ENCODE measurements at places on chromosomes 3 and 15. TPM values are rescaled to one million over a fixed set of nuclear protein-coding genes. Genes with fewer than 3 reads are reported as not detected.
A peak's percentile ranks its signal among the peaks of the same experiment; 100 is the strongest.

Gene ZNF502
- total RNA-seq: 1.8 TPM

Gene RPUSD2
- total RNA-seq: 9.2 TPM

Gene PLCD1
- total RNA-seq: 9.8 TPM

DNA sequence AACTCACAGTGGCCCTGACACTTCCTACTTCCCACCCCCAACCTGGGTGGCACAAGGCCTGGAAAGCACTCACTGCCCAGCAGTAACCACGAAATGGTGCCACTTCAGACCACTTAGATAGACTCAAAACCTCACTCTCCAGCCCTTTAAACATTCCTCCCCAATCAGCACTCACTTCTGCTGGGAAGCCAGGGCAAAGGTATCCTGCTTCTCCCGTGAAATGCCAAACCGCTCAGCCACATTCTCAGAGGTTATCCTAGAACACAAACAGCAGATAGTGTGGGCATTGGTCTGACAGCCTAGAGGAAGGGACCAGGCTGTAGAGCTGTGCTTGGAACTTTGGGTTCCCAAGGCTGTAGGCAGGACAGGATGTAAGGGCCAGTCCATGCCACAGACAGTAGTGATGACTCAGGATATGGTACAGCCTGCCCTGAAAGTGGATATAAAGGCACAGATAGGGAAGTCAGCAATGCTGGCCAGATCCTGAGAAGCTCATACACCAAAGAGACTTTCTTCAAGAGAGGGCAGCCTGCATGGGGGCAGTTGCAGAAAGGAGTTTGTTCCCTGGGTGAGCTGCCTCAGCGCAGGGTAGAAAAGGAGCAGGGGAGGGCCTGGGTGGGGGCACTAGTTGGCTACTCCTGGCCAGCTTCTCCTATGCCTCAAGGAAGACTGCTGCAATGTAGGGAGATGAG, 9.2 kb downstream of the ACAA1 start:
- no peak for DNase-seq

GRCh38 chr15:27219636-27220035, 248.7 kb downstream of the GABRG3 start:
- no peak for DNase-seq

DNA sequence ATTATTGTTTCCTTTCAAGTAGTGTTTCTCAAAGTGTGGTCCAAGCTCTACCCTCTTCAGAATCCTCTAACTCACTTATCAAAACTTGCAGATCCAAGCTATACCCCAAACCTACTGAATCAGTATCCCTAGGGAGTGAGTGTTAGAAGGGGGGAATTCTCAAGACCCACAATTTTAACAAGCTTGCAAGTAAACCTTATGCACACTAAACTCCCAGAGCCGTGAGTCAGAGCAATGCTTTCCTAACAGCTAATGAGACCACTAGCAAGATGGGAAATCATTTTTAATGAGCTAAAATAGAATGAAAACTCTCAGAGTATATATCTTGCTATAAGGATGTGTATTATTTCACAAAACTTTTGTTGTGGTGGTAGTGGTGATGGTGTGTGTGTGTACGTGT, 41.1 kb upstream of the SRGAP3 start:
- DNase-seq: no peak

DNA sequence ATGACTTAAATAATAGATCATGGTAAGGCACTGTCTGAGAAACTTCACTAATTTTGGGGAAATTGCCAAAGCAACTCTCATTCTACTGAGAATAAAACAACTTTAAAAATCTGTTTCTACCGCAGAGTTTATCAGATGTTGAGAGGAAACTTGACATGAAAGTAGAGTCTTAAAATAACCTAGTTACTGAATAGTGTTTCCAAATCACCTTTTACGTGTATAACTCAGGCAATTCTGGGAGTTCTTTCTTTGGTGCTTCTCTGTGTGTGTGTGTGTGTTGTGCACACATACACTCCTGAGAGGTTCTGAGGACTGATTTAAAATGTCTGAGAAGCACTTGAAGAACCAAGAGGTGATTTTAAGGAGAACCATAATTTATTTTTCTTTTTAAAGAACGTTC, 236.6 kb downstream of the SV2B start:
- no peak for DNase-seq

DNA sequence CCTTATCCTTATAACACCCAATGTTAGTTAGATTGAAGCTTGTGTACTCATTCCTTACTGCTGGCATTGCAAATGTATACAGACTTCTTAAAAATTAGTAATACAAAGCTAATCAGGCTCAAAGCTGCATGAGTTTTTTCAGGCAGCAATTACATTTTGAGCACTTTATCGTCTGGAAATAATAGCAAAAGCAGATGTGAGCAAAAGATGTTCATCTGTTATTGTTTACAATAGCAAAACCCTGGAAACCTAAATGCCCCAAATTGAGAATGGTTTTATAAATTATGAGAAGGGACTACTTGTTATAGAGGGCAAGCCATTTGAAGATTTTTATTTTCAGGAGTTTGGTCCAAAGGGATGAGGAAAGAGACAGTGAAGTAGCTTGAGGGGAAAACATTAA, 126.4 kb downstream of the GADL1 start:
- DNase-seq: no peak

GRCh38 chr3:142165194-142165593, 15.8 kb upstream of the TFDP2 start:
- DNase-seq: no peak

GRCh38 chr3:188915127-188915526, 256.6 kb upstream of the TPRG1 start:
- no peak for DNase-seq

GRCh38 chr3:23575697-23576096, 230.1 kb upstream of the UBE2E1 start:
- no peak for DNase-seq

GRCh38 chr3:146746190-146746589, 141.0 kb upstream of the PLSCR5 start:
- no peak for DNase-seq

DNA sequence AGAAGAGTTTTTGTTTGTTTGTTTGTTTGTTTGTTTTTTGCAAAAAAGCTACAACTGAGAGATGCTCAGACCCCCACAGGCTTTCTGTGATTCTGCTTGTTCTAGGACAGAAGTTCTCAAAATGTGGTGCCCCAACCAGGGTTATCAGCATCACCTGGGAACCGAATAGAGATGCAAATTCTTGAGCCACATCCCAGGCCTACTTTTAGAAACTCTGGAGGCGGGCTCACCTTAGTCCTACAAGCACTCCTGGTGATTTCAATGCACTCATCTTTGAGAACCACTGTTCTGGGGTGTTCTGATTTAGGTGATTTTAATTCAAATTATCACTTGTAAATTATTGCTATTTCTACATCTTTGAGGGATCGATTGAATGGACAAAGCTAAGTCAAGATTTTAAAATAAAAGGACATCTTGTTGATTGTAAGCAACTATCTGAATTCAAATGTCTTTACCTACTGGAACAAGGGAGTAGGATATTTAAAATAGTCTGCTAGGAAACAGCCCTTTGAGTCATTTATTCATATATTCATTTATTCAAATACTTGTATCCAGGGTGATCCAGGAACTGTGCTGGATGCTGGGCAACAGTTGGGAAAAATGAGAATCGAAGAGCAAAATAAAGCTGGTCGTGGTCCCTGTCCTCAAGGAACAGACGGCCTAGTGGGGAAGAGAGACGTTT, 44.7 kb upstream of the CADPS start:
- no peak for DNase-seq

DNA sequence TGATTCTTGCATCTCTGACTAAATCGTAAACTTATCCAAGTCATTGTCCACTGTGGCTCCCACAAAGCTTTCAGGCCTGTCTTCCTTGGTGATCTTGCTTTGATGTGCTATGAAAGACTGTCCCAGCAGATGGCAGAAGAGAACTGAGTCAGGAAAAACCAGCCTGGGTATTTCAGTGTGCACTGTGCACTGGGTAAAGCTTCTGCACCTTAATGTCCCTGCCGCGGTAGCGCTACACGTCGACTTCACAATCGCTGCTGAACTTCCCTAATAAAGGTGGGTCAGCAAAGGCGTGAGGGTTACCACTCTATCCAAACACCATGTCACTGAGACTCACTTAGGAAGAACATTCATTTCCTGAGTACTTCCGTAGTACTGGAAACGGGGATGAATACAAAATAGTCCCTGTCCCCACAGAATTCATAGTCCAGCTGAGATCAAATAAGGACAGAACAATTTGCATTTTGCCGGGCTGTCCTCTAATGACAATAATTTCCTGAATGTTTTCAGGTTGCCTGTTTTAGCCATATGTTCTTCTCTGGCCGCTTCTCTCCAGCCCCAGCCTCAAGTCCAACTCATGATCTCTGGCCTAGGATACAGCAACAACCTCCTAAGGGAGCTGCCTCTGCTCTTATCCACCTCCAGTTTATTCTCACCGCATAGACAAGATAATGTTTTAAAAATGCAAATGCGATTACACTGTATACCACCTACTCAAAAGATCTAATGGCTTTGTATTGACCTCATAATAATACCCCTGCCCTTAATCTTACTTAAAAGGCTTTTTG, 83.6 kb upstream of the AKAP13 start:
- DNase-seq: peak; percentile 80

DNA sequence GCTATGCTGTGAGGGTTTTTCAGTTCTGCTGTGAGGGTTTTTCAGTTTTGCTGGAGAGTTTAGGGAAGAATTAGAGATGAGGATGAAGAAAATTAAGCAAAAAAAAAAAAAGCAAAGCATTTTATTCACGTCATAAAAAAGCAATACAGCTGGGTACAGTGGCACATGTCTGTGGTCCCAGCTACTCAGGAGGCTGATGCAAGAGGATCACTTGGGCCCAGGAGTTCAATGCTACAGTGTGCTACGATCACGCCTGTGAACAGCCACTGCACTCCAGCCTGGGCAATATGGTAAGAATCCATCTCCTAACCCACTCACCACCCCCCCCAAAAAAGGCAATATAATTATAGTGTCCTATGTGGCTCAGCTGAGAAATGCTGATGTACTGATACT, 162.7 kb downstream of the MAGI1 start:
- DNase-seq: no peak

DNA sequence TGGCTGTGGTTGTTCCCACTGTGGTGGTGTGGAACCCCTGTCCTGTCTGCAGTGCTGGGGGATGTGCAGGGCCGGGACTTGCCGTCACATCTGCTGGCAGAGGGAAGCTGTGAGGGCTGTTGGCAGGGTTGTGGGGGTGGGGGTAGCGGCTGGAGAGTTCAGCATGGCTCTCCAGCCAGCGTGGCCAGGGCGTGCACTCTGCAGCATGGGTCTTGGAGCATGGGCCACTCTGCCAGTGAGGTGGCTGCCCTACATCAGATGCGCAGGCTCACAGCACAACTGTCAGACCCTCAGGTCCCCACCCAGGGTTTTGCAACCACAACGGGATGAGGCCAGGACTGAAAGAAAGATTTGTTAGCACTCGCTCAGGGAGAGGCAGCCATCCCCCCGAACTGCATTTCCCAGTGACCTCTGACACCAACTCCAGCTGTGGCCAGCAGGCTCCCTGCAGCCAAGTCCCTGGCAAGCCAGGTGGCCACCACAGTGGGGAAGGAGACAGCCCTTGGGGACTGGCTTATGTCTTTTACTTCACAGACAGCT, 237.7 kb upstream of the LYSMD4 start:
- no peak for DNase-seq

DNA sequence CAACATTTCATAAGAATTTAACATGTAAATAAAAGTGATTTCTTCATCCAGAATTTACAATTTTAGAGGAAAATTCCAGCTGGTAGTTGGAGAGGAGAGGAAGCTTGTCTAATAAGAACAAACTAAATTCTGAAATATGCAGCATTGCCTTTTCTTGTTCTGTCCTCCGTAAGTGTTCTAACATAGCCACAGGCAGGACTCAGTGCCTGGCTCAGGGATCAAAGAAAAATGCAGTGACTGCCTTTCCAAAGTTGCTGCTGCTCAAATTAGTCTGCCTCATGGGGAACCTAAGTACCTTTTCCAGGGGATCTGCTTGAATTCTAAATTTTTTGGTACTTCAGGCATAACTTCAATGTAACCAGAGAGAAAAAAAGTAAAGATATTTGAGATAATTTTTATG, 713.0 kb upstream of the CADM2 start:
- DNase-seq: no peak
